ENCODE measurements at places on chromosomes 16 and 17.

DNA sequence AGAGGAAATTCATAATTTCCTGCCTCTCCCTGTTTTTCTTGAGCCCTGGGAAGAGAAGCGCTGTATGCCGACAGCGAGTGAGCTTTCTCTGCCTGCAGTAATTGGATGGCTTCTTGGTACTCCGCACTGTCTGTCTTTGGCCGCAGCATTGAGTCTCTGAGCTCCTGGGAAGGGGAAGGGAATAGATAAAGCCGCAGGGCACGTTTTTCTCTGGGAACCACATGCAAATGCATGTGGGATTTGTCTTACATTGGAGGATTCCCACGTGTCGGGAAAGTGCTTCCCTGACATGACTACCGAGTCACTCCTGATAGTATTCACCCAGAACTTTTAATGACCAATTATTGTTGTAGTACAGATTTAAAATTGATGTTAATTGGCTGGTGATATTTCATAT, 385.9 kb downstream of the CPPED1 start:
- no peak for DNase-seq

DNA sequence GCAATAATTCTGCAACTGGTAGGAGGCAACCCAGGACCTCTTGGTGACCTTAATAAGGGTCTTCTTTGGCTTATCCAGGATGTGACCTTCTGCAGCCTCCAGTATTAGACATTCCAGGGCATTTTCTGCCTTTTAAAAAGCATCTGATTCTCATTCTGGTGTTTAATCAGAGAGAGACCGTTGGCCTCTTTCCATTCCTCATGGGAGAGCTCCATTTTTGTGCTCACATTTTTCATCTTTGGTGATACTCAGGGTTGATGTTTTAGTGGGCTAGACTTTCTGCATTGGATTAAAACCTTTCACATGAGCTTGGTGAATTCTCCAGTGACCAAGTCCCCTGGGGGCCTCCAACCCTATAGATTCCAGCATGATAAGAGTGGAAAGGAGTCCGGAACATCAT, 150.2 kb upstream of the CACNG5 start:
- DNase-seq = no peak

DNA sequence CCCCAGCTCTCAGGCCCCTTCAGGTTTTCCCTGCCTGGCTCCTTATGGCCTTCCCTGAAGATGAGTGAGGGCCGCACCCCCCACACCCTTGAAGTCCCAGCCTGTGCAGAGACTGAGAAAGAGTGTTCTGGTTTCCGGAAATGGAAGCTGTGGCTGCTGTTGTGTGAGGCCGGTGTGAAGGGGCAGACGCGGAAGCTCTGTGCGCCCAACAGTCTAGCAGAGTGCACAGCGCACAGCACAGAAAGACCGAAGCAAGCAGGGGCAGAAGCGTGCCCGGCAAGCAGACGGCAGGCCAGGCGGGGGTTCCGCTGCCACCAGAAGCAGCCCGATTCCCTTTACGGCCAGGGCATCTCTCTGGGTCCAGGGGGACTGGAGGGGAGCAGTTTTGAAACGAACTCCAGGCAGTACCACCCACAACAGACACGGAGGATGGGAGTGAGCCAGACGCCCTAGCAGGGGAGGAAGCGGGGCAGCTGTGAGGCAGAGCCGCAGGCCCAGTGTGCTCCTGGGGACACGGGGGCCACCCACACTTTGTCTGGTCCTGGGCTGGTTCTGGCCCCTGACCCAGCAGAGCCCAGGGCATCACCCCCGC, 16.7 kb downstream of the TPSG1 start:
- no peak for DNase-seq

GRCh38 chr16:84464116-84464515, 40.3 kb downstream of the MEAK7 start:
- no peak for DNase-seq

DNA sequence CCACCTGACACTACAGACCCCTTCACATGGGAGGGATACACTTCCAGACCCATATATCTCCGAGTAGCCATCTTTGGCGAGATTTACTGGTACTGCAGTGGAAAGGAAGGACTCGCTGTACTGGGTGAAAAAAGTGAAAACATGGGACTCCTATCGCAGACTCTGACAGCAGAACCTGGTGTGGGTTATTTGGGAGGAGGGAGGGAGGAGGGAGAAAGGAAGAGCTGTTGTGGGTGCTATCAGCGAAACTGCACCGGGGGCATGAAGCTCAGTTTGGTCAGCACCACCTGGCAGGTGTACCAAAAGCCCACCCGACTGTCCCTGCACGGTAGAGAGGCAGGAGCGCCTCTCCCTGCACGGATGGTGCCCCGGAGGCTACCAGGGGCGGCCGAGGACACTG, 5.0 kb downstream of the HBQ1 start:
- no peak for DNase-seq

- no peak for DNase-seq
These were observed 66.8 kb downstream of the MARCHF10 start for GRCh38 chr17:62741290-62741689.

DNA sequence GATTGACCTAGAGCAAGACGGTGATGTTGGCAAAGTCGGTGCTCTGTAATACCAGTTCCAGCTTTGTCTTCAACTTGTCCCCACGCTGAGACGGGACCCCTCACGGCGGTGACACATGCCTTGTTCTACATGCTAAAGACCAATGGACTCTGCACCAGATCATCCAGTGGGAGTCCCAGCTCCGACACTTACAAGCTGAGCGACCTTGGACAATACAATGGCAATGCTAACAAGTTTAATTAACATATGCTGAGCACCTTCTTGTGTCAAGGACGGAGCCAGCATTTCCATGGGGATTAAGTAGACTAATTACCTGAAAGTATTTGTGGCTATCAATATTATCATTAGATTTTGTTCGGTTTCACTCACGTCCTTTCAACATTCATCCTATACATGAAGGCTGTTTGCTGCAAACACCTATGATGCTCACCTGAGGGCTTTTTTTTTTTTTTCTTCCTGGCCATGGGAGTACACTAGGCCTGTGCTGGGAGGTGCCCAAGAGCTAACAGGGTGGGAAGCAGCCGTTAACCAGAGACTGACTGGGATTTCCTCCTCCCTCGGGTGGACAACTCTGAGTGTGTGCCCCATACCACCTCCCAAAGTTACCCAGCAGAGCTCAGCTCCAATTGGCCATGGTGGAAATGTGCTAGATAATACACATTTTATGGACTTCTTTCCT, 308.6 kb upstream of the ZFHX3 start:
- peak; percentile 40 for DNase-seq

- no peak for DNase-seq
These were observed 659.2 kb upstream of the SOX9 start for GRCh38 chr17:71461498-71462169.
